Omental fat pad (tissue), 4 donors: ENCODE measurements at places on chromosomes 12 and 14. TPM values are rescaled to one million over a fixed set of nuclear protein-coding genes. Genes with fewer than 3 reads are reported as not detected.

RNF212B gene
- total RNA-seq: not detected

ENDOU gene
- total RNA-seq: 2.1 TPM

PPM1H gene
- total RNA-seq: 3.0 TPM

LRP1 gene
- total RNA-seq: 570 TPM

CPNE6 gene
- not detected for total RNA-seq

GARIN6 gene
- not detected for total RNA-seq

NGB gene
- not detected for total RNA-seq

MYF6 gene
- not detected for total RNA-seq

GPR84 gene
- total RNA-seq: 3.5 TPM

A2M gene
- 178 TPM for total RNA-seq

FICD gene
- 6.6 TPM for total RNA-seq

GAPDH gene
- total RNA-seq: 1,428 TPM

KRT3 gene
- not detected for total RNA-seq

OR4N5 gene
- total RNA-seq: not detected

TAS2R46 gene
- total RNA-seq: 6.6 TPM

ACSM4 gene
- total RNA-seq: not detected

COX8C gene
- total RNA-seq: not detected

DHH gene
- 0.72 TPM for total RNA-seq

TBX3 gene
- total RNA-seq: 17.3 TPM

PARPBP gene
- total RNA-seq: 1.1 TPM

UNC79 gene
- 0.19 TPM for total RNA-seq

DPY19L2 gene
- 6.1 TPM for total RNA-seq

LRTM2 gene
- total RNA-seq: not detected

CLIP1 gene
- 93.5 TPM for total RNA-seq

DIO2 gene
- total RNA-seq: 0.56 TPM

DTX1 gene
- 40.0 TPM for total RNA-seq

PCED1B gene
- total RNA-seq: 1.9 TPM

STAC3 gene
- total RNA-seq: 2.7 TPM

AQP6 gene
- not detected for total RNA-seq

DCP1B gene
- 12.0 TPM for total RNA-seq

ANKS1B gene
- 9.5 TPM for total RNA-seq

SOX5 gene
- 27.3 TPM for total RNA-seq

REC8 gene
- total RNA-seq: 14.8 TPM

DMAC2L gene
- total RNA-seq: 17.3 TPM

CPM gene
- total RNA-seq: 289 TPM

TDP1 gene
- total RNA-seq: 13.0 TPM

GLS2 gene
- 2.6 TPM for total RNA-seq

SYT1 gene
- total RNA-seq: 0.72 TPM

TGM1 gene
- 114 TPM for total RNA-seq

ASB8 gene
- 26.5 TPM for total RNA-seq

SYNE3 gene
- 46.9 TPM for total RNA-seq
